ENCODE measurements at places on chromosomes 6 and 20.

GRCh38 chr6:13334953-13335352, 6.6 kb upstream of the TBC1D7 start:
- no peak for DNase-seq

DNA sequence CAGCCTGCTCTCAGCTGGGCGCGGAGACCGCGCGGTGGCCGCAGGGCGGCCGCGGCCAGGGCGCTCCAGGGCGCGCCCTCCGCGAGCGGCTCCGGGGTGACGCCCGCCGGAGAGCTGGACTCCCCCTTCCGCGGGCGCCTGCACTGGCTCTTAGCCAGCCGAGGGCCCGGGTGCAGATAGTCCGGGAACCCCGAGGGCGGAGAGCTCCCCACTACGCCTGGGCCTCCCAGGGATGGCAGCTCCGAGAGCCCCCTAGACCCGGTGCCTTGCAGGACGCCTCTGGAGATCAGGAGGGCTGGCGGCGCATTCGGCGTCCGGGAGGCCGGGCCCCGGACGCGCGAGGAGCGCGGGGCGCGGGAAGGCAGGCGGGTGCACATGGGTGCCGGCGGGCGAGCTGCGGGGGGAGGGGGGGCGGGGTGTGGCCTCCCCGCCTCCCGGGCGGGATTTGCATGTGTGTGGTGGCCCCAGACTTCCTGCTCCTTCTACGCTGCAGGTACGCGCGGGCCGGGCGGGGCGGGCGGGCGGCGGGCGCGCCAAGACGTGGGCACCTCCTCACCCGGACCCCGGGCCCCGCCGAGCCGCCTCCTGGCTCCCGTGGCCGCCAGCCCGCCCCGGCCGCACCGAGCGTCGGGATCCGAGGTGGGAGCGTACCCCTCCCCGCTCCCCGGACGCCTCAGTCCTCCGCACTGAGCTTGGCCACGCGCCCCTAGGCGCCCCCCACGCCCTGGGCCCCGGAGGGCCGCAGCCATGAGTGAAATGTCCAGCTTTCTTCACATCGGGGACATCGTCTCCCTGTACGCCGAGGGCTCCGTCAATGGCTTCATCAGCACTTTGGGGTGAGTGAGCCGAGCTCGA, at the start of gene ITPR3:
ITPR3 (plus strand) TSS at position 467 of the 855 bp plus-strand sequence; CDS start at position 748, 281 bp downstream.
- peak; percentile 75 for DNase-seq

- DNase-seq, result no peak
These were observed 156.1 kb downstream of the COL21A1 start for GRCh38 chr6:56091159-56091869.

- DNase-seq, result peak; percentile 14
These were observed 913 bp downstream of the BTN2A2 start for GRCh38 chr6:26383624-26384417.

DNA sequence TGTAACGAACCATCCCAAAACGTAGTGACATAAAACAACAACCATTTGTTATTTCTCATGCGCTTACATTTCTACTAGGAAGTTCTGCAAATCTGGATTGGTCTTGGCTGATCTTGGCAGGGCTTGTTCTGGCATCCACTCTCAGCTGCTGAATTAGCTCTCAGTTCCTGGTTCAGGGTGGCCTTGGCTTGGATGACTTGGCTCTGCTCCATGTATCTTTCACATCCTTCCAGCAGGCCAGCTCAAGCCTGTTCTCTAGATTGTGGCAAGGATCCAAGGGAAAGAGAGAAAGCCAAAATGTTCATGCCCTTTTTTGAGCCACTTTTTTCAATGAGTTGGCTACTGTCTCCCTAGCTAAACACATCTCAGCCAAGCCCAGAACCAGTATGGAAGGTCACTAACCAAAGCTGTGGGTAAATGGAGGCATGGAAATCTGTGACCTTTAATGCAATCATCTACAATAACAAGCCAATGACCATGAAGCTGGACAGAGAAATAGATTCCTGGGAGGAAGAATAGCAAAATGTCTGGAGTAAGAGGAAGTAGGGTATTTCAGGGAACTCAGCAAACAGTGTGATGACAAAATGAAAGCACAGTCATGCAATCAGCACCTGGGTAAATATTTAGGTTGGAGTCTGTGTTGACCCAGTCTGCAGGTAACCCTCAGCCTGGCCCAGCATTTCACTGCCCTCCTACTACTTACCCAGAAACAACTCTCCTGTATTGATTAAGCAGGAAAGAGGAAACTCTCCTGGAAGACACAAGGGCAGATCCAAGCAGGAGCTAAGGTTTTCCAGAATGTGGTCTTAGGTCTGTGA, 32.7 kb upstream of the SNAP25 start:
- no peak for DNase-seq

DNA sequence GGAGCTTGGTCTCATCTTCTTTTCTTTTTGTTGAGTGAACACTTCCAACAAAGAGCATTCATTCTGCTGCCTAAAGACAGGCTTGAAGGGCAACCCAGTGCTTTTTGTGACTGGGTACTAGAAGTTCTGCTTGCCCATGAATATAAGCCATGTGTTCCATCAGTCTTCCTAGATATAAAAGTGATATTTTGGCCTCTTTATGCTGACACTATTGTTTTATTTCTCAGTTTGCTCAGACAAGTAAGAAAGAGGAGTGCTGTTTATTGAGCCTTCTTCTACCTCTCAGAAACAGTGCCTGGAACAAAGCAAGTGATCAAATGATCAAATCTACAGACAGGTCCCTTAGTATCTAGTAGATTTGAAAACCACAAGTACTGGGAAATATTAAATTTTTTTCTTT, 2.4 kb upstream of the DTNBP1 start:
- DNase-seq, result no peak

DNA sequence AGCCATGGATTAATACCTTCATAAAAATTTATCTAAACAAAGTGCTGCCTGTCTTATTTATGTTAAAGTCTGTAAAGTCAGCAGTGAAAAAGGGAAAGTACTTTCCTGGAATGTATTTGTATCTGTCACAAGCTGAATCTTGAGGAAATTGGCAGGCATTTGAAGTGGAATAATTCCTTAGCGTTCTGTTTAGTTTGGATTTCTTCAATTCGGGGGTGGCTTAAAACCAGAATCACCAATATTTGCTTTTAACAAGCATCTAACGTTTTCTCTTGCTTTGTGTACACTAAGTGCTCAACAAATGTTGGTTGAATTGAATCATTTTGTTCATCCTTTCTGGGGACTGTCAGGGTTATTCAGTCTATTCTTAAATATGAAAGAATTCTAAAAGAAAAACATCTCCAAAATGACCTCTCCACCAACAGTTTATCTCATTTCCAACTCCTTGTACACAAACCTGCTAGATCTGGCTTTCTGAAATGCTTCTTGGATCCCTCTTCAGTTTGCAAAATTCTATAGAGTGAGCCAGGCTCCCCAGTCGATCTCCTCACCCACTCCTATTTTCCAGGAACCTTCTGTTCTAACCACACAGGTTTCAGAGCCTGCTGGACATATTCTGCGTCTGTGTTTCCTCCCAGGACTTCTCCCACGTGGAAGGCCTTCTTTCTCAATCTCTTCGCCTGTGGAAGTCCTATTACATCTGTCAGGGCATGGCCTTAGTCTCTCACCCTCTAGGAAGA, 2.0 kb upstream of the NPEPL1 start:
- no peak for DNase-seq

DNA sequence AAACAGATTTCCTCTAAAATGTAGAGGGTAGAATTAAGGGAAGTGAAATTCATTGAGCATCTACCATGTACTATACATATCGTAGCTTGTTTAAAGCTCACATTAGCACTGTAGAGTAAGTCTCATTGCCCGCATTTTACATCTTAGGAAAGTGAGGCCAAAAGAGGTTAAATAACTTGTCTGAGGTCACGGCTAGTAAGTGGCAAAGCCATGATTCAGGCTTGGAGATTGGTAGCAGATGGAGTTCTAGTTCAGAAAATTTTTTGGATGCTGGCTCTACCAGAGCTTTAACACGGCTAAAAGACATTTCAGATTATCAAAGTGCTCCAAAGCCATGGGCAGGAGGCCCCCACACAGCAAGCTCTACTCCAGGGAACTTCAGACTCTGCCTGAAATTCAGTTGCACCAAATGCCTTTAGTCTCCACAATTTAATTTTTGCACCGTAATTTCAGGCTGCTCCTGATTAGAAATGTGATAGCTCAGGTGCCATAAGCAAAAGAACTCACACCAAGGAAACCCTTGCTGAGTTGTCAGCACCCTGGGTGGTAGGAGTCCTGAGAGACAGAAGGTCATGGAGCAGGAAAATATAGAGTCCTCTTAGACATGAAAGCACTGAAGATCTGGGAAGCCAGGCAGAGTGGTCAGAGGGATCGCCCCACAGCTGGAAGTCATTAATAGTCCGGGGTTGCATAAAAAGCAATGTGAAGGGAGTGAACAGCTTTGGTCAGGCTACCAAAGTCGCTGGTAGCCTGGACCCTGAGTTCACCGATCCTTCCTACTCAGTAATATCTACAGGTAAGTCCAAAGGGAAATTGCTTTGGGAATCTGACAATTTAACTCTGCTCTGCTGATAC, 55.2 kb upstream of the ASIP start:
- DNase-seq, result no peak

- DNase-seq, result no peak
These were observed 1382.4 kb upstream of the ADGRB3 start for GRCh38 chr6:67252663-67253062.

DNA sequence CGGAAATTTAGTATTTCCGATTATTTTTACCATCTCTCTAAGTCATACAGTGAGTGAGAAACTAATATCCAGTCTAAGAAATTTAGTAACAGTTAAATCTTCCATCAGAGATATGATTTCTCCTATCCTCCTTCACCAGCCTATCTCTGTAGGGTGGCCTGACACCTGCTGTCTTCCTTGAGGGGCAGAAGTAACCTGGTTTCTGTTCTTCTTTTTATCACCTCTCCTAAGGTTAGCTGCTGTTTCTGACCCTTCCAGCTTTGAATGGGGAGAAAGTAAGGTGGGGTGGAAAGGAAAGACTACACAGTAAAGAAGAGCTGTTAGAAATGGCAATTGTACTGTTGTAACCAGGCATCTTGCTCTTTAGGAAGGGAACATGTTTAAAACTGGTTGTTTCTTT, 447.7 kb downstream of the PHF3 start:
- DNase-seq, result no peak

DNA sequence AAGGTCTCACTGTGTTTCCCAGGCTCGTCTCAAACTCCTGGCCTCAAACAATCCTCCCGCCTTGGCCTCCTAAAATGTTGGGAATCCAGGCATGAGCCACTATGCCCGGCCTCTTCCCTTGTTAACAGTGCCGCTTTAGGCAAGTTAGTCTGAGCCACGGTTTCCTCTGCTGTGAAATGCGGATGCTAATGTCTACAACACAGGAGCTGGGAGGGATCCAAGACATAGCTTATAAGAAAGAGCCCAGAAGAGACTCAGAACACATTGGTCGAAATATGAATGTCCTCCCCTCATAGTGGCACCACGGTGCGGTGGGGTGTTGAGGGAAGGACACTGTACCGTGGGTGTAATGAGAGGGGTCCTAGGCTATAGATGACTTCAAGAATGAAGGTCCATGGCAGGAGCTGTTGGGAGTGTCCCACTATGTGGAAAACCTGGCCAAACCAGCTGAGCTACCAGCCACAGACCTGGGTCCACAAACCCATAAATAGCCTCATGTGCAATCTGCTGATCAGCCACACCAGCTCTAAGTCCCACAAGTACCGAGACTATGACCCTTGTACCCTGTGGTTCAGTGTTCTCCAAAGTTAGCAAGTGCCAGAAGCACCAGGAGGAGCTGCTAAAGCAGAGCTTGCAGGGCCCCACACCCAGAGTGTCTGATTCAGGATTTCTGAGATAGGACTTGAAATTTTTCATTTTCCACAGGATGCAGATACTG, 57.8 kb upstream of the ZFAND3 start:
- DNase-seq, result no peak

GRCh38 chr20:48143435-48144081, 358.3 kb upstream of the SULF2 start:
- no peak for DNase-seq

DNA sequence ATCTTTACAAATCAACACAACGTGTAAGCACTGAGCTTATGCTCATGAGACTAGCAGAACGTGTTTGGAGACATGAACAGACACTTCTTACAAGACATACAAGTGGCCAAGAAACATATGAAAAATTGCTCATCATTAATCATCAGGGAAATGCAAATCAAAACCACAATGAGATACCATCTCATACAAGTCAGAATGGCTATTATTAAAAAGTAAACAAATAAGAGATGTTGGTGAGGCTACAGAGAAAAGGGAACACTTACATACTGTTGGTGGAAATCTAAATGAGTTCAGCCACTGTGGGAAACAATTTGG, 327.9 kb upstream of the SOX4 start:
- DNase-seq, result no peak

DNA sequence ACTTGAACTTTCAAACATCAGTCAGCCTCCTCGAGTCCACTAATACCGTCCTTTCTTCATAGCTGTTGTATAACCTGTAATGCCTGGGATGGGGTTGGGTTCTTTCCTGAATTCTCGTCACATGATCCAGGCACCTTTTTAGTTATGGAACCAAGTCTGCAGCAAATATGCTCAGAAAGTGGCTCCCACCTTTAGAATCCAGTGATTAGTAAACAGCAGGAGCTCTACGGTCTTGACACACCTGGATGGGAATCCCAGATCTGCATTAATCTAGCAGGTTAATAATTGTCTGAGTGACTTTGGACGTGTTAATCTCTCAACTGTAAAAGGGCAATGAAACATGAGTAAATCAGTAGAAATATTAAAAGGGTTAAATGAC, 729 bp upstream of the ZHX3 start:
- DNase-seq, result no peak
